ENCODE measurements at places on chromosomes 7 and 10. TPM values are rescaled to one million over a fixed set of nuclear protein-coding genes. Genes with fewer than 3 reads are reported as not detected.

HYAL4 gene
- not detected for polyA plus RNA-seq

DNA sequence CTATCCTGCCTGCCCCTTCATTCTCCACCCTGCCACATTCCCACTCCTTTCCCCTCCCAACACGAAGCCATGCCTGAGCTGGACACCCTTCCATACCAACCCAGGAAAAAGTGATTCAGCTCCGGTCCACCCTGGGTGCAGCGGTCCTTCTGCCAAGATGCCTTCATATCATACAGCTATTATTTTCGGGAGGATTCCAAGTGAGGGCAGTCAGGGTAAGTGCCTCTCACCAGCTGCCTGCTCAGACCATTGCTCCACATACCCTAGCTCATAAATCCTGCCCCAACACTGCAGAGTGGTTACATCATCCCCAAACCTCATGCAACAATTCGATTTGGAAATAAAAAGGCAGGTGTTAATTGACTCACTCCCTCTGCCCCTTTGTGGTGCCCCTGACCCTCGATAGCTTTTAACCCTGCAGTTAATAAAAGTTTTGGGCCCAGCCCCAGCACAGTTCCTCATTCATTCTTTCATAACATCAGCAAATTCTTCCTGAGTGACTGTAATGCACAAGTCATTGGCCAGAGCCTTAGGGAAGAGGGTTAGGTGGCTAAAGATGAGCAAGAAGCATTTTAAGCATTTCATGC is 42.6 kb downstream of the ZNF503 start:
- DNase-seq, result no peak

DNA sequence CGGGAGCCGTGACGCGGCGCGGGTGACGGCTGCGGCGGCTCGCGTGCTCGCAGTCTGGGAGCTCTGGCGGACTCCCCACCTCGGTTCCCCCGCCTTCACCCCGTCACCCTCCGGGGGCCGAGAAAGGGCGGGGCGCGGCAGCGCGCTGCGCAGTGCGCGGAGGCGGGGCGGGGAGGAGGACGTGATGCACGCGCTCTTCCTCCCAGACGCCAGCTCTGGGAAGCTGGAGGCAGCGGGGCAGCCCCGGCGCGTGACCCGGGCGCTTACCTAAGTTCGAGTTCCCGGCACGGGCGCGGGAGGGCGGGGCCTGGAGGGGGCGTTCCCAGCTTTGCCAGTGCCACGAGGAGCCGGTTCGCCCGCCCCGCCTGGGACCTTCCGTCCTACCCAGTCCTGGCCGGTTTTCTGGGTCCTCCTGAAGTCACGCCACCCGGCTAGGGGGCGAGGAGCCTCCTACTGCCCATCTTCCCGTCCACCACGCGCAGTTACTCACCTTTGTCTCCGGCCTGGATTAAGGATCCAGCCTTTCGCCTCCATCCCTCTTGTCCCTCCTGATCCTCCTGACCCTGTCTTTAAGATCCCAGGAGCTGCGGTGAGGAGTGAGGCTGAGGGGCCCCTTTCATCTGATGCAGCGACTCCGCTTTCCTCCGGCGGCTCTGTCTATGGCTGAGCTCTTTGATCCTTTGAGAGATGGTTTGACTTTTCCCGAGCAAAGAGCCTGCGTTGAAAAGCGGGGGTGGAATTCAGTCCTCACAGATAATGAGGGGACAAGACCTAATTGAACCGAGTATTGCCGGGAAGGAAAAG is 470 bp upstream of the NAMPT start:
- peak; percentile 97 for DNase-seq

DNA sequence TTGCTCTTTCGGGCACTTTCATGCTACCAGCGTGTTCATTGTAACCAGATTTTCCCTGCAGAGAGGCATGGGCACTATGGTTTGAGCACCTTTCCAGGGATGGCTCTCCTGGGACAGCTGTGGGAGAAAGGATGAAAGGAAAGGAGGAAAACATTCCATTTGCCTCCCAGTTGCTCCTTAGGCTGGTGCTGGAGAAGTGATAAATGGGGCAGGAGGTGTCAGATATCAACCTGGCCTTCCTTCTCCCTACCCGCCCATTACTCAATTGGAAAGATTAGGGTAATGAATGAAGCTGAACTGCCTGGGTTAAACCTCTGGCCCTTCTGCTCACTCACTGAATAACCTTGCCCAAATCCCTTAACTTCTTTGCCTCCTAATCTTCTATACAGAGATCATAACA is 228.4 kb downstream of the PLXNA4 start:
- DNase-seq, result no peak

GRCh38 chr10:94083662-94084265 is 90.0 kb downstream of the PLCE1 start:
- DNase-seq, result no peak

DNA sequence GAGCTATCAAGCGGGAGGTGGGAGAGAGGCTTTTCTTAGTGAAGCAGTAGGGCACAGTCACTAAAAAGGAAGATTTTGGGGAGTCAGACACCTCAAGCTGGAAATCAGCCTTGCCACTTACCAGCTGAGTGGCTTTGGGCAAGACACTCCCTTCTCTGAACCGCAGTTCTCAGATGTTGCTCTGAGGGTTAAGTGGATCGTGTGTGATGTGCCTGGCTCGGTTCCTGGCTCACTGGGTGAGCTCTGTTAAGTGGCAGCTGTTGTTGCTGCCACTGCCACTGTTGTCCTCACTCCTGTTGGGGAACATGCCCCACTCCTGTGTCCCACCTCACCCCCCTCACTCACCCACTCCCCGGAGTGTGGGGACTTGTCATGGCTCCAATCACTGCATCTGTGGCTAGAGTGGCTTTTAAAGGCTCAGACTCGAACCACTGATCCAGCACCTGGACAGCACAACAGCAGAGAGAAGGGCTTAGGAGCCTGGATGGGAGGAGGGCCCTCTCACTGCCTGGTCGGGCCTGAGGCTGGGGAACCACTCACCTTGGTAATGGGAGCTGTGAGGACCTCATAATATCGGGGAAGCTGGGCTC is 20.0 kb downstream of the PYROXD2 start:
- no peak for DNase-seq

GRCh38 chr10:116452338-116452720 is 24.7 kb downstream of the PNLIPRP3 start:
- no peak for DNase-seq

DNA sequence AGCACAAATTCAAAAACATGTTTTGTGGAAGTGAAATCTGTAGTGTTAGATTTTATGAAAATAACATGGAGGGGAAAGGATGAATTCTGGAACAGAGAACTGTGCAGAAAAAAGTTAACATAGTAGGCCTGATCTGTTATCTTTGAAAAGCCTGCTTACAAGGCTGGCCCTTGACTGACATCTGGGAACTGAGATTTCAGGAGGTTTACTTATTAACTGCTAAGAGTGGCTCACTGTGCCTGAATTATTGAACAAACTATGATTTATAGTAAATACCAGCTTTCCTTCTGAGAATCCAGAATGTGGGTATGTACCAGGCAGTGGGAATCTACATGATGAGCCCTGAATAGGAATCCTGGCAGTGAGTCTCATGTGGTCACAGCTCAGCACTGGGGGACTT is 30.5 kb downstream of the NSUN6 start:
- DNase-seq, result no peak

CYP26A1 gene
- polyA plus RNA-seq, result not detected

C7orf57 gene
- polyA plus RNA-seq, result 1.1 TPM

DNA sequence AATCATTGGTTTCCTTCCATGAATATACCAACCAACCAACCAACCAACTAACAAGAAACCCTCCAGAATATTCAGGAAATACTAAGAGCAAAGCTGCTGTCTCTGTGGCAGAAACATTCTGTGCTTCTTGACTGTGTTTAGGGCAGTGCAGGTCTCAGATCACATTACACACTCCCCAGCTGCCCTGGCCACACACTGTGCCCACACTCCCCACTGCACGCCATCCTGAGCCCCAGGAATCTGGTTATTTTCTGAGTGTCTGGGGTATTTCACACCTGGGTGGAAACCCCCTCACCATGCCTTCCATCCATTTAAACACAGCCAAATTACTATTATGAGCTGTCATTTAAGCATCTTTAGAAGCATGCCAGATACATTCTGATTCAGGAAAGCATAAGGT is 183.7 kb upstream of the ANK3 start:
- no peak for DNase-seq

GRCh38 chr7:21076054-21076453 is 289.4 kb upstream of the SP8 start:
- no peak for DNase-seq

DNA sequence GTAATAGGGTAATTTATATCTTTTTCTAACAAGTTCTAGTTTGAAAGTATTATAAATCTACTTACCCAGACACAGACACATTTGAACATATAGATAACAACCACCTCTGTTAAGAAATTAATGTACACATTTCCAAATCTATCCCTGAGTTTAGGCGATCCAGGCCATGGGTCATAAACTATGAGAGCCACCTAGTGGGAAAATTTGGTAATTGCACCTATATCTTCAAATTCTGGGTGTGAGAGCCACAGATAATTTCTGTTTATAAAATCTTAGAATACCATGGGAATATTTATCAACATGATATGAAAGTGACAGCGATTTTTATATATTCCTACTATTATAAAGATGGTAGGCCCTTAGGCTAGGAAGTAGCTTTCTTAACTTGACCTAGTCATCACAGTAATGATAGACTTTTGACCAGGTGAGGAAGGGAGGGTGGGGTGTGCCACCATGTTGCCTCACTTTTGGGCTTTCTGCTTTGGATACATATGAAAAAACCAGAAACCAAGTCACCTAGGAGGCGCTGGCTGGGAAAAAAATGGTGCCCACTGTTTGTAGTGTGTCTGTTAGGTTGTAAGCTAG is 8.0 kb upstream of the EPHA1 start:
- no peak for DNase-seq

GRCh38 chr7:6209340-6209739 is 63.1 kb downstream of the CYTH3 start:
- DNase-seq, result no peak

DNA sequence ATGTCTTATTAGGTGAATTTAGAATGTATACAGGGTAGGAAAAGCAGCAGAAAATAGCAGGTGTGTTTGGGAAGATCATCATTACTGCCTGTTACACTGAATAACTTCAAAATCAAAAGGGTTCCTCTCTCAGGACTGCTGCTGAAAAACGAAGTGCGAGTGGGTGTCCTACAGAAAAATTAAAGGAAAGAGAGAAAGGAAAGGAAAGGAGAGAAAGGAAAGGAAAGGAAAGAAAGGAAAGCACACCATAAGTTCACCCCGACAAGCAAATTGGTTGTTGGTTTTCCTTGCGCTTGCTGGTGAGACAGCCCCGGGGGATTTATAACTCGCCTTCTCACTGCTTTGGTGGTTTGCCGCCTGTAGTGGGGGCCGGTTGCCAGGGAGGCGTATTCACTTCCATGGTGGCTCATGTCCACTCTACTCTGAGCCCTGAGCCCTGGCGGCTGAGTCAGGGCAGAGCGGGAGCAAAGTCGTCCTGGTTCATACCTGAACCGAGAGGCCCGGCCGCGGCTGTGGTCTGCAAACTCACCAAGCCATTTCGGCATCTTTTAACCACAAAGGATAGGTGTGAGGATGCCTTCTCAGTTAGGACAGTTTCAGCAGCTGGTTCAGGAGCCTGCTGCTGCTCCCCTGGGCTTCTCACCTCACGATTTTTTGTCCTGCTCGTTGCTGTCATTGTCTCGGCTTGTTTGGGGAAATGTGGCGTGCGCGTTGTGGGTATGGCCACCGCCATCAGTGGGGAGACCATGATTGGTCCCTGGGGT is 26.1 kb downstream of the INPP5A start:
- no peak for DNase-seq

DNA sequence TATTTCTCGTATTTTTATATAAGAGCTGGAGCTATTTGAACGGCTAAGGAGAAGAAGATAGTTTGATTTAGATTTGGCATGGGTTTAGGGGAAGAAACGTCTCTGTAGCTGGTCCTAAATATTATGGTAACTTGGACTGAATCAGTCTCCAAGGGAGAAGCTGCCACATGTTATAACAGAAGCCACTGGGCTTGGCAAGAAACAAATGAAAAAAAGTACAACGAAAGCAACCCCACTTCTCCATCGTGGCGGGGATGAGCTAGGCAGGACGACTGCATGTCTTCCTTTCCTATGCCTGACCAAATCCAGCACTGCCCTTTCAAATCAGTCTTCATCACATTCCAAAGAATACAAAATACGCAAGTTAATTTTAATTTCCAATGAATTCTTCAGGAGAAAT is 196.7 kb upstream of the KLF14 start:
- no peak for DNase-seq

CRYGN gene
- polyA plus RNA-seq, result 0.43 TPM

ANKRD61 gene
- polyA plus RNA-seq, result 3.5 TPM

EN2 gene
- polyA plus RNA-seq, result not detected

- no peak for DNase-seq
These were observed 2.9 kb upstream of the MMP21 start for GRCh38 chr10:125778556-125778955.

DNA sequence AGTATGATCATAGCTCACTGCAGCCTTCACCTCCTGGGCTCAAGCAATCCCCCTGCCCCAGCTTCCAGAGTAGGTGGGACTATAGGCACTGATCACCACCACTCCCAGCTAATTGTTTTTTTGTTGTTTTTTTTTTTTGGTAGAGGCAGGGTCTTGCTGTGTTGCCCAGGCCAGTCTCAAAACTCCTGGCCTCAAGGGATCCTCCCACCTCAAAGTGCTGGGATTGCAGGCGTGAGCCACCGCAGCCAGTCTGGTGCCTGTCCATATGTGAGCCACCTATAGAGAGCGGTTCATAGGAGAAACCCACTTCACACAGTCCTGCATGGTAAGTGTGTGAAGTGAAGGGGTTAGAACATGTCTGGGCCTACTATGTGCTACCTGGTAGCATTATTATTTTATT is 47.5 kb downstream of the SLC29A4 start:
- DNase-seq, result peak; percentile 23

KAT6B gene
- polyA plus RNA-seq, result 45.1 TPM

DNA sequence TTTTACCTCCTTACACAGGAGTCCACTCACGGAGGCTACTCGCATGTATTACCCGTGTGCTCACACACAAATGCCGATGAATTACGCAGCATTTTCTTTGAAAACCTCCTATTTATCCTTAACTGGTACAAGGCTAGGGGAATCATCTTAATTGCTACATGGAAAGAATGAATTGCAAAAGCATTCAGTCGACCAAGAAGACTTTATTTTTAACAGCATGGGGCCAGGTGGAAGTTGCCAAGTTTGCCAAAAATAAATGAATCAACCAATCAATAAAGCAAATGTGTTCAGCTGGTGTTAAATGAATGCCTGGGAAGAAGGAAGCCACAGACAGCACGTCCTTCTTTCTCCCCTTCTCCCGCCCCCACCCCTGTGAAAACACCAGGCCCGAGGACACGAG is 55.8 kb downstream of the CTBP2 start:
- no peak for DNase-seq

NPSR1 gene
- polyA plus RNA-seq, result not detected

LRIT1 gene
- polyA plus RNA-seq, result not detected

DNA sequence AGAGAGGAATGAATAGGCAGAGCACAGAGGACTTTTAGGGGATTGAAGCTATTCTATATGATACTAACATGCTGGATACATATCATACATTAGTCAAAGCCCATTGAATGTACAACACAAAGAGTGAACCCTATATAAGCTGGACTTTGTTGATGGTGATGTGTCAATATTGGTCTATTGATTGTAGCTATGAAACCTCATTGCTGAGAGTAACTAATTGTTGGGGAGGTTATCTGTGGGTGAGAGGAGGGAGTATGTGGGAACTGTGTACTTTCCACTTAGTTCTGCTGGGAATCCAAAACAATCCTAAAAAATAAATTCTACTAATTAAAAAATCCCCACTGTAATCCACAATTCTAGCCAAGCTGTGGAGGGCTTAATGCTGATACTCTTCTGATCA is 22.0 kb upstream of the CYP2C9 start:
- no peak for DNase-seq

- no peak for DNase-seq
These were observed 73.9 kb upstream of the LEP start for GRCh38 chr7:128167042-128167701.
